SK-N-SH treated with all-trans-retinoic acid at 6 μM for 48 hours (cell line): ENCODE measurements at places on chromosomes 7 and 10.

GRCh38 chr10:86269332-86269731 is 97.3 kb downstream of the GRID1 start:
- no peak for ATAC-seq

DNA sequence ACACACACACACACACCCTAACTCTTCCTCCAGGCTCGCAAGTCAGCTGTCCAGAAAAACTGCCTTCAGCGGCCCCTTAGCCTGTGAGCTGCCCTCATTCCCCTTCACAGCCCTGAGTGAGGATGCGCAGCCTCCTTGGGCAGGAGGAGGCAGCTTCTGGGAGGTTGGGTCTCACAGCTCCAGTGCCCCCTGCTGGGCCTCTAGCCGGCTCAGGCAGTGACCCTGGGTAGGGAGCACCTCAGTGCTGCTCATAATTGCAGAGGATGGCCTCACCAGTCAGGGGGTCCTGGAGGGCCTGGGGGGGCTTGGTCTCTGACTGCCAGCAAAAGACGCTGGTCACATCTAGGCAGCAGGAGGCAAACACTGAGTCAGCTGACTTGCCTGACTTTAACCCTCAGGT is 43.7 kb downstream of the ZNF273 start:
- peak; percentile 78 for ATAC-seq

DNA sequence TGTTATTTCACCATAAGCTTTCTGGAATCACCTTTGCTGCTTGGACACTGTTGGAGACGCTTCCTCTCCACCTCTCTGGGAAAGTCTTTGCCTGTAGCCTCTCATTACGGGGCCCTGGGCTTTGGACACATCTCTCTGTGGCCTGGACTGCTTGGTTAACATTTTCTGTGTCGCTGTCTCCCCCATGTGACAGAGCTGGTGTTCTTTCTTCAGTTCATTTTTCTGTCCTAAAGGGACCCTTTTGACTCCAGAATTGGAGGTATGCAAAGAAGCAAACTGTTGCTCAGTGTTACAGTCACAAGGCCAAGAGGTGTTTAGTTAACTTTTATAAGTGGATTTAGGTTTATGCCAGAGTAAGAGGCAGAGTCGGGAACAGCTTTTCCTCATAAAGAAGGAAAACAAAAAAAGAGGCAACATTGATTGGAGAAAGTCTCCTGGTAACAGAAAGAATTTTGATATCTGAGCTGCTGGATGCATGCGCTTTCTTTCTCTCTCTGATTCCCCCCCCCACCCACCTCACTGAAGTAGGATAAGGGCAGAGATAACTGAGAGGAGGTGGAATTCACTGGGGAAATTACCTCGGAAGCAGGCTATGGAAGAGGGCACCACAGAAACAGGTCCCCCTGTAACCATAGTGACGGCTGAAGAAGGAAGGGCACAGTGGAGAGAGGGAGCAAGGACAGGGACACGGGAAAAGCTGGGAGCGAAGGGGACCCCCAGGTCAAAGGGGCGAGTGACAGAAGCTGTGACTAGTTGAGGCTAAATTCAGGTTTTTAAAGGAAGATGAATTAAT is 57.8 kb downstream of the LGI1 start:
- ATAC-seq, result peak; percentile 65

DNA sequence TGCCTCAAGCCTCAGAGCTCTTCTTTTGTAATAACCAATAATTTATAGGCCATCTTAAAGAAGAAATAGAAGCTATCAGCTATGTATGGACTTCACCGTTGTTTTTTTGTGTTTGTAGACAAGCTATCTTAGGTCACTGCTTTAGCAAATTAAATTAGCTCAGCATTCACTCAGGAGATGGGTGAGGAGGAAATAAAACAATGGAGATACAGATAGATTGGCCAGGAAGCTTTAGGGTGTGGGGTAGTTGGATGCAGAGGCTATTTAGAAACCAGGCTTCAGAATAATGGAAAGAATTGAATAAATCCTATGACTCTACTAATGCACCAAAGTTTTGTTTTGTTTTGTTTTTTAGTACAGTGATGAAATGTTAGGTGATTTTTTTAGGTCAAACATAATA is 66.1 kb downstream of the MDFIC start:
- no peak for ATAC-seq
